ENCODE measurements at places on chromosomes 4 and X. TPM values are rescaled to one million over a fixed set of nuclear protein-coding genes. Genes with fewer than 3 reads are reported as not detected.

DNA sequence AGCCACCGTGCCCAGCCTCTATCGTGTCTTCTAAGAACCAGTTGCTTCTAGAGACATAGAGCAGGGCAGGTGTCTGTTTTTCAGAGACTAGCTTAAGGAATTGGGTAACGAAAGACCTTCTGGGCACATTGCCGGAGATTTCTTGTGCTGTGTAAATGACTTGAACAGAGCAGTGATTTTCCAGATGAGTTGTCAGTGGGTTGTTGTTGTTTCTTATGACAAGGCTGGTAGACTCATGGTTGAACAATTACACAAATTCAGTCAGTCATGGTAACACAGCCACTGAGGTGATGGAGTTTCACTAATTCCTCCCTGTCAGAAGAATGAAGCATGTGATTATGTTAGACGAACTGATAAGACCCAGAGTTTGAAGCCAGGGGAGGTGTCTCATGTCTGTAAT, 20.5 kb upstream of the DDX3X start:
- peak; percentile 85 for DNase-seq

DNA sequence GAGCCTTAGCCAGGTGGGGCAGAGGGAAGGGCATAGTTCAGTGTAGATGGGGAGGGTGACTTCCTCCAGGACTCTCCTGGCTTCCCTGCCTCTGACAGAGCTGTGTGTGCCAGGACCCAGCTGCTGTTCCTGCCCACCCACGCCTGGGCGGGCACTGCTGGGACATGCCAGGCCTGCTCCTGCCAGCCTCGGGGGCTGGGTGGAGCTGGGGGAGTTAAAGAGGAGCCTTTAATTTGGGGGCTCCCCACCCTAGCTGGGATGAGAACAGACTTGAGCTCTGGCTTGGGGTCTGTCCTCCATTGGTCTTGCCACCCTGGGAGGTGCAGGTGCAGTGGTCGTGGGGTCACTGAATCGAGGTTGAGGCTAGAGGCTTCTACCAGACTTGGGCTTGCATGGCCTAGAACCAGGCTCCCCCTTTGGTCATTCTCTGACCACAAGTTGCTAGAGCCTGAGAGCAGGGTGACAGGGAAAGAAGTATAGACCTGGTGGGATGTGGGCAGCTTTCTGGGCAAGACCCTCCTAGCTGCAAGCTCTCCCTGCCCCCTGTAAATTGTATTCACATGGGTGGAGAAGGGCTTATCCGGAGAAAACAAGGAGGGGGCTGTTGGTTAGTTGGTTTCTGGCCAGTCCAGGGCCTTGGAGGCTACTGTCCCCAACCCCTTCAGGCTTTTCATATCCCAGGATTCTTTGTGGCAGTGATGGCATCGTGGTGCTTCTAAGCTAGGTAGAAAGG, 5.7 kb downstream of the EFNB1 start:
- DNase-seq, result no peak

Gene MTNR1A
- total RNA-seq, result not detected

DNA sequence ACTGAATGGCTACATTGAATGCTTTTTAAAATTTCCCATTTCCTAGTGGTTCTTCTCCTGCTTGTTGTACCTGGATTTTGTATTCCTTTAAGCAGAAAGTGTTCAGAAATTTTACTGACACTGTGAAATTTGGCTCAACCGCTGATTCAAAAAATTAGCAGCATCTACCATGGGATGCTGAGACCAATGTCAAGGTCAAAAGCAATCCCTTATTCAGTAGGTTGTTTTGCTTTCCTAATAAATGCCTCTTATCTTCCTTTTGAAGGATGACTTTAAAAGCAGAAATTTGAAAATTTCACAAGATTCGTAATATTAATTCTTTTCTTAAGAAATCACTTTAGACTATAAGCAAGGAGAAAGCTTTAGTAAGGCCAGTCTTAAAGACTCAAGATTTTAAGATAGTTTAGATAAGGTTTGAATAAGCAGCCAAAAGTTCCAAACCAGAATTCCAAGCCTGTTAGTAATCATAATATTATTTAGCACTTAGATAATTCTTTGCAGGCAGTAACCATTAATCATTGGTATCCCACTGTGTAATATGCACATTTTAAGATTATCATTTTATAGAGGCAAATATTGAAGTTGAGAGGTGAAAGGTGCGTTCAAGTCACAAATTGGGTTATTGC, 508.8 kb downstream of the ANKRD50 start:
- DNase-seq, result no peak

DNA sequence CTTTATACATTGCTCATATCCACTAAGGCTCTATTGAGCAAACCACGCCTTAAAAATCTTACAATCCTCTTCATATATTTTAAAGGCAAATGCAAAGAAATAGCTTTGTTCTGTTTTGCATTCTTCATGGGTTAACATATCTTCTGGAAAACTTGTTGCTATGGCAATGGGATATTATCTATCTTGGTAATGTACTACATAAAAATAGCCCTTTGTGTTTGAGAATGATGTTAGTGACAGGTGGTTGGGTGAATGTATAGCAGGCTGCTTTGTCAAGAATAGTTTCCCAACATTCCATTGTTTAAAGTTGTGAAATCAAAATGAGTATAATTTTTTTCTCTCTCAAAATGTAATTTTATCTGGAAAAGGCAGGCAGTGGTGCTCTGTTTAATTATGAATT, 16.8 kb downstream of the REPS2 start:
- no peak for DNase-seq

DNA sequence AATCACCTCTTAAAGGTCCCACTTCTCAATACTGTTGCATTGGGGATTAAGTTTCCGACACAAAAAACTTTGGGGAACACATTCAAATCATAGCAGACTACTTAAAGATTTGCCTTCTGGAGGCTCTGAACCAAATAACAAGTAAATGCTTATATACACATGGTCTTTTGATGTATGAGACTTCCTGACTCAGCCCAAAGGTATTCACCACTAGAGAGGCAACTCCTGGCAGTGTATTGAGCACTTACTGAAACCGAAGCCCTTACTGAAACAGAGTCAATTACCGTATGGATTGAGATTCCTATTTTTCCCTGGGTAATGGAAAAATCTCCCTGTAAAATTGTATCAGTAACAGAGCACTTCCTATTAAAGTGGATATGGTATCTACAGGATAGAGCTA, 45.4 kb downstream of the ZCCHC13 start:
- DNase-seq, result peak; percentile 59

Gene CENPVL1
- total RNA-seq, result not detected

- no peak for DNase-seq
Observed at GRCh38 chr4:101911616-101912015, 121.1 kb downstream of the BANK1 start.

- peak; percentile 93 for DNase-seq
Observed at GRCh38 chr4:68655764-68656444, 14.5 kb downstream of the UGT2B15 start.

- peak; percentile 16 for DNase-seq
Observed at GRCh38 chr4:21901281-21901680, 47.3 kb downstream of the KCNIP4 start.

- peak; percentile 24 for DNase-seq
Observed at GRCh38 chr4:108465886-108466500, 154.4 kb upstream of the RPL34 start.

Gene RIPPLY1
- not detected for total RNA-seq

Gene USP46
- total RNA-seq, result 21.9 TPM

DNA sequence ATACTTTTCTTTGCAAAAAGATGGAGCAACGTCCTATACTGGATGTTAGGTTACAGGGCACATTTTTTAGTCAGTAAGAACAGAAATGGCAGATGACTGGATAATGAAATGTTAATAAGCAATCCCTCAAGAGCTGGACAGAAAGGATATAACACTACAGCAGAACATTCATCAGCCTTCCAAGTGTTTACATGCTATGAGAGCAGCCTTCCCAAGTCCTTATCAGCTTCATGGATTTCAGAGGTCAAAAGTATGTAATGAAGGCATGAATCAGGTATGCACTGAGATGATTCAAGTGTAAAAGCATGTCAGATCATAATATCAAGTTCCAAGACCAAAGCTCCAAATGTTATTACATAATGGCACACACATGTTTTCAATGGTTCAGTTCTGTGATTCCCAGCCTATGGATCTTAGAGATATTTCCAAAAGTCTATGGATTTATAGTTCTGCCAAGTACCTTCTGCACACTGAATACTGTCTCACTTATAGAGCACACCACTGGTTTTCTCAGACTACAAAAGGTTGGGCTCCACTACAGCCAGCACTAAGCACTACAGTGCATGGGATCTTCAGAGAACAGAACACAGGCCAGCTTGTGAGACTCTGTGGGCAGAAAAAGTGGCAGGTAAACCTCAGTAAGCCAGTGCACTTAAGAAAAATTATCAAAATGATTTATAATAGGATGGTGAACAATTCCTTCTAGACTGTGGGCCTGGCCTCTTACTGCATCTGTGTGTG, 49.2 kb downstream of the GPC4 start:
- DNase-seq, result no peak

GRCh38 chrX:53831662-53832635, 145.4 kb upstream of the HUWE1 start:
- DNase-seq, result peak; percentile 23

Gene RASGEF1B
- 55.9 TPM for total RNA-seq

- peak; percentile 20 for DNase-seq
Observed at GRCh38 chrX:134019567-134020206, 34.3 kb upstream of the GPC3 start.

- no peak for DNase-seq
Observed at GRCh38 chr4:159706704-159707103, 603.8 kb downstream of the RAPGEF2 start.

DNA sequence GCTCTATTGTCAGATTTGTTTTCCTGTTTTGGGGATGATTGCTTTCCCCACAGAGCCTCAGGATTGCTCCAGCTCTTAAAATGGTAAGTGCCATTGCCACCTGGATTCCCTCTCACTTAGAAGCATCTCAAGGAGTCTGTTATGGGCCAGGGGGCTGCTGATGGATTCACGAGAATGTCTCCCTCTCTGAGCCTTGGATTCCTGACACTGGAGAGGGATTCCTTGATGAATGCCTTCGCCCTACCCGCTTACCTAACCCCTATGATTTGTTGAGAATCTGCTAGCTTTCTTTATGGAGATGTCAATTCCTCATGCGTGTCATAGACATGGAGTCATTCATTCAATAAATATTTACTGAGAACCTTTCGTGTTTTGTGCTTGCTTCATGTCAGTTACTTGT, 36.9 kb upstream of the TENM3 start:
- no peak for DNase-seq

Gene GAGE12H
- total RNA-seq, result not detected

- peak; percentile 83 for DNase-seq
Observed at GRCh38 chr4:154595807-154596206, 5.3 kb upstream of the FGA start.

- DNase-seq, result no peak
Observed at GRCh38 chr4:54780149-54780495, 122.4 kb downstream of the KIT start.

GRCh38 chrX:81120258-81120935, 81.3 kb downstream of the HMGN5 start:
- DNase-seq, result peak; percentile 1

- DNase-seq, result no peak
Observed at GRCh38 chr4:16967722-16968121, 69.3 kb upstream of the LDB2 start.

DNA sequence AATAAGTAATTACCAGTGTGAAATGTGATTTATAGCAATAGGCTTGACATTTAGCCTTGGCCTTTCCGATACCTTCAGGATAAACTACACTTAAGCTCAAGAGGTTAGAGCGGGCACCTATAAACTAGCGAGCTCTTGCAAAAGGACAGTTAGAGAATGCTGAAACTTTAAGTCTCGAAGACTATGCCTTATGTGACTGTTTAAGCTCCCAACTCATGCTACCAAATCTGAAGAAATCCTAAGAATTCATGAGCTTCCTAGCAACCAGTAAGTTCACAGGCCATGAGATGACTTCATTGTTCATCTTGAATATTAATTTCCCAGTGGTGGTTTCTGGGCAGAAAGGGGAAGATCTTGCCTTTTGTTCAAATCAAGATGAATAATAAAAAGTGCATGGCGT, 4.7 kb downstream of the STOX2 start:
- no peak for DNase-seq

DNA sequence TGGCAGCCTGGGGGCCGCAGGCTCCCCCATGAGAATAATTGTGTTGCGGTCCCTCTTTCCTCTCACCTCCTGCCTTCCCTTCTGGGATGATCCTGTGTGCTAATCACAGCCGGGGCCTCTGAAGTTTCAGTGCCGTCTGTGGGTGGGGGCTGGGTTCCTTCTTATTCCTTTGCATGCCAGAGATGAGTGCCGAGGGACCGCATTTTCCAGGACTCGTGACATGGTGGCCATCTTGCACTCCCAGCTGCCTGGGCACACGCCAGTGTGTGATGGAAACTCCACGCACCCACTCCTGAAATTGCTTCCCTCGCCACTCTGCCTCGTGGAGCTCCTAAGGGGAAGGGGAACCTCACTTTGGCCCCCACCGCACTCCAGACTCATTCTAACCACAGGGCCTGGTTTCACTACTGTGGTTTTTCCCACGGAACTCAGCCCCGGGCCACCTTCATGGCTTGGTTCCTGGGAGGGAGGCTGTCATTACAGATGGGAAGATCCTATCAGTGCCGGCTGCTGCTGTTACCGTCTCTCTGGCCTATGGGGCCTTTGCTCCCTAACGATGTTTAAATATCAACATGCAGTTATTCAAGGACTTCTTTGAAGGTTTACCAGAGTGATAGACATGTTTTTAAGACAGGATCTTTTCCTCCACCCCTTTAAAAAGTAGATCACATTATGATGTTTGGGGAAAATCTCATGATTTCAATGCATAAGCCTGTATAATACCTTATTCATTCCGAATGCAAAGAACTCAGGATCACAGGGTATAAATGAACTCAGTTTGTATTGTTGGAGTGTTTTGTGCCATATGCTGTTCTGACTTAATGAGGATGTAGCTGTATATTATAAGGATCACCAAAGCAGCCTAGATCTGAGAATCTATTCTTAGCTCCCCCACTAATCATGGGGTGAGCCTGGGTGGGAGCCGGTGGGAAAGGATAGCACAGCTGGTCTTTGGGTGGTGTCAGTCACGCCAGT, 89.6 kb downstream of the SORCS2 start:
- DNase-seq, result no peak

Gene WDR45
- 39.8 TPM for total RNA-seq

DNA sequence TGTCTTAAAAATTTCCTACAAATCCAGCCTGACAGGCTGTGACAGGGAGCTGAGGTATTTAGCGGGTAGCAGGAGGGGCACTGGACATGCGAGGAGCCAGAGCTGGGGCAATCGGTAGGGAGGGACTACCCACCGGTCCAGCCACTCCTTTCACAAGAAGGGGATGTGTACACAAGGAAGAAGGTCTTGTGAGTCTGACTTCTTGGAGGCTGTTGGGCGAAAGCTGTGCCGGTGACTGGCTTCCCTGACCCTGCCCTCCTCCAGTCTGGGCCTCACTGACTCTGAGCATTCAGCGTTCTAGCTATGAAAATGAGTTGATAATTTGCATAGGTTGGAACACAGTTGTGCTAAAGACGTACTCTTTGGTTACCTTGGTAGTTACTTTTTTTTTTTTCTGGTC, 12.7 kb upstream of the CXCL8 start:
- peak; percentile 75 for DNase-seq

Gene IBSP
- not detected for total RNA-seq

Gene PPP1R2C
- total RNA-seq, result not detected

- no peak for DNase-seq
Observed at GRCh38 chr4:128501239-128501638, 213.6 kb upstream of the PGRMC2 start.

Gene ANXA10
- total RNA-seq, result not detected

GRCh38 chrX:151370906-151371305, 26.1 kb upstream of the VMA21 start:
- no peak for DNase-seq

GRCh38 chrX:34053931-34054330, 78.2 kb downstream of the FAM47A start:
- no peak for DNase-seq
